ENCODE measurements at places on chromosomes 16 and 17.

- no peak for DNase-seq
Observed at GRCh38 chr17:30381340-30381659, 2.6 kb downstream of the CPD start.

GRCh38 chr17:58136669-58137279, 11.4 kb upstream of the OR4D1 start:
- no peak for DNase-seq

GRCh38 chr17:59666235-59666634, 41.0 kb downstream of the PTRH2 start:
- DNase-seq = no peak

GRCh38 chr16:56767024-56767423, 37.1 kb downstream of the NUP93 start:
- DNase-seq = no peak

DNA sequence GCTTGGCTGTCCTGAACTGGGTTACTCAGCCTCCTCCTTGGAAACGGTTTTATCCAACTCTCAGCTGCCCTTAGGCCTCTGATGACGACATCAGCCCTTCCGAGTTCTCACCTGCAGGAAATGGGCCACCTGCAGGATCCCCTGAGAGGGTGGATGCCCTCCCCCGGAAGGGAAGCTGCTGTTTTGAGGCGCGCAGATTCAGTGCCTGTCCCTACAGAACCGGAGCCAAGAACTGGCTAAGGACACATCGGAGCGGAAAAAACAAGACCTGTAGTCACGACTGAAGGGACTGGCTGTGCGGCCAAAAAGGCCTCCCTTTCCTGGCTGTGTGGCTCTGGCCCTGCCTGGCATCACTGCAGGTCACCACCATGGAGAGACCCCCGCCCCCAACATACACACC, 11.7 kb upstream of the C16orf95 start:
- DNase-seq = no peak

- no peak for DNase-seq
Observed at GRCh38 chr17:55818026-55818425, 67.2 kb downstream of the PCTP start.

DNA sequence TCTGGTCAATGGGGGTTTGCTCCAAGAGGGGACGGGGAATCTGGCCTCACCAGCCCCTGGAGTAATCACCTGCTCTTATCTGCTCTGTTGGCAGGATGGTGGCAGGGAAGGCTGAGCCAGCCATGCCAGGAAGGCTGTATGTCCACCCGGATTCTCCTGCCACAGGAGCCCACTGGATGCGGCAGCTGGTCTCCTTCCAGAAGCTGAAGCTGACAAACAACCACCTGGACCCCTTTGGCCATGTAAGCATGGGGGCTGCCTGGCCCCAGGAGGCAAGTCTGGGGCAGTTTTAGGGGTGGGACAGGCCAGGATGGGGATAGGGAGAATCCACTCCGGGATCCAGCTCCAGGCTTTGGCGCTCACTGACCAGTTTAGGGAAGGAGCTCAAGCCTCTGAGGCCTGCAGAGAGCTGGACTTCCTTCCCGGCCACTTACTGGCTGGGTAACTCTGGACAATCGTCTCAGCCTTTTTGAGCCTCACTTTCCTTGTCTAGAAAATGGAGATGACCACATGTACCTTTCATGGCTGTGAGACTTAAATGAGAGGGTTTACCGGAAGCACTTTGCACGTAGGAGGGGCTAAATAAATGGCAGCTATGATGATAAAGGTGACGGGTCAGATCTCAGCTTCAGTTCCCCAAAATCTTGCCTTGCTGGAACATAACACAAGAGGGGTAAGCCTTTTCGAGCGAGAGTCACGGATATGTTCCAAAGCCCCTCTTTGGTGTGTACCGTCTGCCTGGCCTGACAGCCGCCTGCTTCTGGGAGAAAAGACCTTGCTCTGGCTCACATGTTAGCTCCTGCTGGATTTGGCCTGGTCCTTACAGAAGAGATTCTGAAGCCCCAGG, 15.4 kb downstream of the TBX4 start:
- DNase-seq = no peak

DNA sequence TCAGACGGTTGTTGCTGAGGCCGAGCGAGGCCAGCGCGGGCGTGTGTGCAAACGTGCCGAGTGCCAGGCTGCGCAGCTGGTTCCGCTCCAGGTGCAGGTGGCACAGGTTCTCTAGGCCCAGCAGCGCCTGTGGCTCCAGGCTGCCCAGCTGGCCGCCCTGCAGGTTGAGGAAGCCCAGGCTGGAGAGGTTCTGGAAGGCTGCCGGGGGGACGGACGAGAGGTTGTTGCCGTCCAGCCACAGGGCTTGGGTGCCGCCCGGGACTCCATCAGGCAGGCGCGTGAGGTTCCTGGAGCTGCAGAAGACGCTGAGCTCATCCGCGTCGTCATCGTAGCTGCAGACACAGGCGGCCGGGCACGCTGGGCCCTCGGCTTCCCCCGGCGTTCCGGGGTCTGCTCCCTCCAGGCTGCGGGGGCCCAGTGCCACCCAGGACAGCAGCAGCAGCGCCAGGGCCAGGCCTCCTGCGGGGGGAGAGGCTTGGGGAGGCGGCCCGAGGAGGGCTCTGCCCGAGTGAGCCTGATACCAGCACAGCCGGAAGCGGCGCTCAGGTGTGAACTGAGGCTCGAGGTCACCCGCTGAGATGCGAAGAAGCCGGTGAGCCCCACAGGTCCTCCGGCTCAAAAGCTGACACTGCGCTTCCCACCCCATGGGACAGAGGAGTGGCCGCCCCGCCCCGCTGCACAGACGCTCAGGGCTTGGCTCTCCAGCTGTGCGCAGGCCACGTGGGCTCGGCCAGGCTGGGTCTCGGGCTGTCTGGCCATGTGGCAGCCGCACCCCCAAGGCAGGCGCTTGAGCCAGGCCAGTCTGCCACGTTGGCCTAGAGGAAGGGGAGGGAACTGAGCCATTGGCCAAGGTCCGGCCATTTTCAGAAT, 1.3 kb downstream of the IGFALS start:
- DNase-seq = no peak

GRCh38 chr17:42843358-42843934, 934 bp upstream of the AOC2 start:
- no peak for DNase-seq

DNA sequence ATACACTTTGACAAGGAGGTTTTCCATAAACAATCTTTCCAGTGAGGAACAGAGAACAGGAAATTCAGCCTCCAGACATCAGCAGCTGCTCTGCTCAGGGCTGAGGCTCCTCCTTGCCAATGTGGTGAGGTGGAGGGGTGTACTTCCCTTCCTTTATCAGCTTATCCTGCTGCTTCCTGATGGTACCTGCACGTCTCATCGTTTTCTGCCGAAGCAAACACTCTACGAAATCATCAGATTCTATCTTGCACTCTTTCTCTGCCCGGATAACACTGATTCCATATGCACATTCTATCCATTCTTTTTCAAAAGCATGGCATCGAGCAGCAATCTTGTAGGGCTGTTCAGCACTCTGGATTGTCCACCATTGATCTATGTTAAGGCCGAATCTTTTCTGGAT, 15.4 kb upstream of the SEZ6 start:
- no peak for DNase-seq

GRCh38 chr17:62966426-62967204, 580 bp downstream of the TANC2 start:
- peak; percentile 51 for DNase-seq

DNA sequence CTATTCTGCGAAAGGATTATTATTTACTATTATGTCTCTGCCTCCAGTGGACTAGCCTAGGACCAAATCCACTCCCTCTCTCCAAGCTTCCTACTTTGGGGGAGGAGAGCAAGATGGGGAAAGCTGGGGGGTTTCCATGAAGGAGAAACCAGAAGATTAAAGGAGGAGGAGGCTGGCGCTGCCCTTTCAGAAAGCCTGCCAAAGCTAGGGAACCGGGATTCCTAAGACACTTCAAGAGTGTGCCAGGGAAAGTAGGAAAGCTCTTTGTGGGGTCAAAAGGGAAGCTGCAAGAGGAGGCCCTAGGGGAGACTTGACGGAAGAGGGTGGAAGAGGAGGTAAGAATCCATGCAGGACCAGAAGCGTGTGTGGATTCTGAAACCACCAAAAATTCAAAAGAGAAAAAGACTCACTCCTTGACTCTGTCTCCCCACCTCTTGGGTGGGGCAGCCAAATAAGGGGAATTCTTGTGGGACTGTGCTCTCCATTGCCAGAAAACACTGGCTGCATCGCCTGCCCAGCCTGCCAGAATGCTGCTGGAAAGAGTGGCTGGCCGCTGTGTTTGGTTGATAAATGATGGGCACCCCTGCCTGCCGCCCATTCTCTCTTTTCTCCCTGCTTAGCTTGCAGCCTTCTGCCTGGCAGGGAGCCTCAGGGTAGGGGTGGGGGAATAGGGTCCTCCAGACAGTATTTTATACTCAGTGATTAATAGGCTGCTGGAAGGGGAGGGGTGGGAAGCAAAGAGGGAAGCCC, 11.8 kb upstream of the KAT7 start:
- DNase-seq = no peak

- DNase-seq = no peak
Observed at GRCh38 chr16:67444259-67445125, 13.6 kb downstream of the HSD11B2 start.

DNA sequence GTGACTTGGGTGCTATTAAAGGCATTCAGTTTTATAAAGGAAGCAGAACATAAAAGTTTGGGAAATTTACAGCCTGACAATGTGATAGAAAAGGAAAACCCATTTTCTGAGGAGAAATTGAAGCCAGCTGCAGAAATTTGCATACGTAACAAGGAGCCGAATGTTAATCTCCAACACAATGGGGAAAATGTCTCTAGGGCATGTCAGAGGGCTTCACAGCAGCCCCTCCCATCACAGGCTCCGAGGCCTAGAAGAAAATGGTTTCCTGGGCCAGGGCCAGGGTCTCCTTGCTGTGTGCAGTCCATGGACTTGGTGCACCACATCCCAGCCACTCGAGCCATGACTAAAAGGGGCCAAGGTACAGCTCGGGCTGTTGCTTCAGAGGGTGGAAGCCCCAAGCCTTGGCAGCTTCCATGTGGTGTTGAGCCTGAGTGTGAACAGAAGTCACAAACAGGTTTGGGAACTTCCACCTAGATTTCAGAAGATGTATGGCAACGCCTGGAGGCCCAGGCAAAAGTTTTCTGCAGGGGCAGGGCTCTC, 23.9 kb upstream of the TOM1L1 start:
- no peak for DNase-seq

- no peak for DNase-seq
Observed at GRCh38 chr16:1070084-1070863, 2.3 kb upstream of the SSTR5 start.

DNA sequence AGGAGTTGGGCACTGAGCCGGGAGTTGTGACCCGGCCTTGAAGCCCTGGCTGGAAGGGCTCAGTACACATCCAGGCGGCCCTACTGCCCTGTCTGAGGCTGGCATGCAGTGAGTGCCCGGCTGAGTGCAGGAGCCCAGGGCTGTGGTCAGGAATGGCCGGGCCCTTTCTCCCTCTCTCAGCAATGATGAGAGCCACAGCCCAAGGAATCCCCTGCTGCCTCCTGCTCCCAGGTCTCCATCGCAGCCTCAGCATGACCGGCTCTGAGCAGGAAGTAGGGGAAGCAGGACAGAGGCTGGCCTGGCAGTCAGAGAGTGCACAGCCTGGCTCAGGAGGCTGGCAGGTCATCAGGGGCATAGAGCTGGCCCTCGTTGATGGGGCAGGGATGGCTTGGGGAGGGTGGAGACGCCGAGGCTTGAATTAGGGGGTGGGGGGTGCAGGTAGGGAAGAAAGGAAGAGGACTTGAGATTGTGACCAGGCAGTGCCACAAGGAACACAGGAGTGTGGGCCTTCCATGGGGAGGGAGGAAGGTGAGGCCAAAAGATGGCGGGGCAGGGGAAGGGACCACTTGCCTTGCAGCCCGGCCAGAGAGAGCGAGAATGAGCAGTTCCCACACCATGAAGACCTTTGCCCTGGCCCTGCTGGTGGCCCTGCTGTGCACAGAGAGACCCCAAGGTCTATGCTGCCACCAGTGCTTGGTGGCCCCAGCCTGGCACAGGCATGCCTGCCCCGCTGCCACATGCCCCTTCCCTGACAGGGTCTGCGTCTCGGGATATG, 32.1 kb upstream of the KRT17 start:
- no peak for DNase-seq

GRCh38 chr16:77689971-77690370, 32.3 kb upstream of the NUDT7 start:
- no peak for DNase-seq

- no peak for DNase-seq
Observed at GRCh38 chr17:30346221-30346795, 12.5 kb upstream of the TMIGD1 start.

DNA sequence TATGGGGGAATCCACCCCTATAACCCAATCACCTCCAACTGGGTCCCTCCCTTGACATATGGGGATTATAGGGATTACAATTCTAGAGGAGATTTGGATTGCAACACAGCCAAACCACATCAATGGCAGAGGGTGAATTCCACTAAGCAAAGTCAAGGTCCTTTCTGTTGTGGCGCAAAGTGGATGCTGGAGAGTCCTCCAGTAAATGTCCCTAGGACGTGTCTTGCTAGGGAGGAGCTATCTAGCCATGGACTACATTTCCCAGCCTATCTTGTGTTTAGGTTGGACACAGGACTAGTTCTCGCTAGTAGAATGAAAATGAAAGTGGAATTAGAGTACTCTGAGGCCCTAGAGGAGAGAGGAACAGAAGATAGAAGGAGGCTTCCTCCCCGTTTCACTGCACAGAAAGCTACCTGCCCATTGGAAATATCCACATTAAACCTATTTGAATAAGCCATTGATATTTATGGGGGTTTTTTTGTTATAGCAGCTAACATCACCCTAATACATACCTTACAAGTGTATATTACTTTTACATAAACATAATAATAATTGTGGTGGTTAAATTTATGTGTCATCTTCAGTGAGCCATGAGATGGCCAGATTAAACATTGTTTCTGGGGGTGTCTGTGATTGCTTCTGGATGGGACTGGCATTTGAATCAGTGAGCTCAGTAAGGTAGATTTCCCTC, 56.7 kb upstream of the ERCC4 start:
- DNase-seq = no peak

DNA sequence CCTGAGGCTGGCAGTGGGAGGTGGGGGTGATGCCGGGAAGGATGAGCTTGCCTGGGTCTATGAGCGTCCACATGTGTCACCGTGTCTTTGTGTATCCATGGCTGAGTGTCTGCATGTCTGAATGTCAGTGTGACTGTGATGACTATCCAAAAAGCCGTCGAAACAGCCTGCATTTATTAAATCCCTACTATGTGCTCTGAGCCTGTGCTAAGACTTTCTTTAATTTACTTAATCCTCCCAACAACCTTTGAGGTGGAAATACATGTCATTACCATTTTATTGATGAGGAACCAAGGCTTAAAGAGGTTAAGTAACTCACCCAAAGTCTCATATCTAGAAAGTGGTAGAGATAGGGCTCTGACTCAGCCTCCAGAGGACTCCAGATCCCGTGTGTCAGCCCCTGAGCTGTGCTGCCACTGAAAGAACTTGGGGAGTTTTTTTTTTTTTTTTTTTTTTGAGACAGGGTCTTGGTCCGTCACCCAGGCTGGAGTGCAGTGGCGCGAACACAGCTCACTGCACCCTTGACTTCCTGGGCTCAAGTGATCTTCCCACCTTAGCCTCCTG, 20.0 kb downstream of the ARHGAP23 start:
- DNase-seq = no peak

All from activated CD4-positive, alpha-beta T cell treated with anti-CD3 and anti-CD28 coated beads for 24 hours (primary cell).